GM20000 (cell line): ENCODE measurements at places on chromosomes 16 and 17.
A peak's percentile ranks its signal among the peaks of the same experiment; 100 is the strongest.

DNA sequence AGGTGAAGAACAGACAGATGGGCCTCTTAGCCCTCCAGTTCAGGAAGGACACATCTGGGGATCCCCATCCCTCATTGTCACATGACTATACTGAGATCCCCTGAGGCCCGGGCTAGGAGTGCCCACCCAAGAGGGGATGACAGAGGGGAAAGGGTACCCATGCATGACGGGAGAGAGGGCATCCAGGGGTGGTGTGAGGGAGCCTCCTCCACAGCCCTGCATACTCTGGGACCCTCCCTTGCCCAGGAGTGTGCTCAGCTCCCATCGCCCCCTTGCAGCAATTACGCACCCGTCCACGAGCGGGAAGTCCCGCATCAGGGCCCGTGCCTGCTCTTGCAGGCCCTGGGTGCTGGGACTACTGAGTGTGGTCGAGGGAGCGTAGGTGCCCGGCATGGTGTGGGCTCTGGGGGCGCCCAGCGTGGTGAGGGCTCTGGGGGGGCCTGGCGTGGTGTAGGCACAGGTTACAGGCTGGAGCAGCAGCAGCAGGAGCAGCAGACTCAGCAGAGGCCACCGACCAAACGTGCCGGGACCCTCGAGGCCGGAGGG is 6.5 kb downstream of the DPEP2 start:
- DNase-seq = no peak

GRCh38 chr16:12664164-12664733 is 139.4 kb downstream of the CPPED1 start:
- no peak for DNase-seq

- no peak for DNase-seq
Measured at GRCh38 chr17:78828470-78829185, 12.0 kb downstream of the USP36 start.

- DNase-seq = no peak
Measured at GRCh38 chr16:83005653-83006160, 378.9 kb downstream of the CDH13 start.

DNA sequence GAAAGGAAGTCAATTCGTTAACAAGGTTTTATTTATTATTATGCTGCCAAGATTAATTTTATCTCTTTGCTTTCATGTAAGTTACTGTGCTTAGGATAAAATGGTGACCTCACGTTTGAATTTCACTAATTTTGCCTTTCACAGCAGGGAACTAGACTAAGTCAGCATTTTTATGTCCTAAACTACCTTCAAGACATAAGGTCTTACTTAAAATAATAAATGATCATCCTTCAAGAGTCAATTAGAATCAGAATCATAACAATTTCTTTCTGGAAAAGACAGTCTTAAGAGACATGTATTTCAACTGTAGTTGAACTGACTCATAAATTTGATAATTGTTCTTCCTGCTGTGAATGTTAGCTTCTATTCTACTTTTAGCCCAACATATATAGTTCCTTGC is 893.8 kb downstream of the KCNJ2 start:
- DNase-seq = no peak

GRCh38 chr16:67943619-67944504 is at the start of gene LCAT:
TSS of gene LCAT (minus strand) at chr16:67944120. CDS start at chr16:67944101, 19 bp downstream.
- DNase-seq = no peak

- DNase-seq = no peak
Measured at GRCh38 chr17:57910462-57911420, 44.5 kb downstream of the CUEDC1 start.

DNA sequence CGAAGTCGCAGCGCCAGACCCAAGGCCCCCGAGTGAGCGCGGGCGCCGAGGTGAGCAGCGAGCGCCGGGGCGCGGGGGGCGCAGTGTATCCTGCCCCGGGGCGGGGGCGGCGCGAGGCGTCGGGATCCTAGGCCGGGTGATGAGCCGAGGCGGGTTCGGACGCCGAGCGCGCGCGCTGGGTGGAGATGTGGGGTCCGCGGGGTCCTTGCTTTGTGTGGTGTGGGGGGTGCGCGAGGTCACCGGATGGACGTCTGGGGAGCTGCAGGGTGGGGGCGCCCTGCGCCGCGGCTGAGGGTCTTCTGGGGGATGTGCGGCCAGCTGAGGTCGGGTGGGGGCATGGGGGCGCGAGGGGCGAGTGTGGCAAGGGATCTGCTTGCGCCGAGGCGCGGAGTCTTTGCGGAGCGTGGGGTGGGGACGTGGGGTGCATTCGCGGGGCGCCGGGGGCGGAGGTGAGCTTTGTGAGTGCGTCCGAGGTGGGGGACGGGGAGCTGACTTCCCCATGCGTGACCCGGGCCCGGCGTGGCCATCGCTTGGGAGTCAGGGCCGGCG is 560 bp downstream of the RAI1 start:
- DNase-seq = peak; percentile 73

- no peak for DNase-seq
Measured at GRCh38 chr16:2952679-2953078, 11.4 kb upstream of the KREMEN2 start.

- DNase-seq = no peak
Measured at GRCh38 chr16:87806641-87807546, 41.1 kb upstream of the KLHDC4 start.

DNA sequence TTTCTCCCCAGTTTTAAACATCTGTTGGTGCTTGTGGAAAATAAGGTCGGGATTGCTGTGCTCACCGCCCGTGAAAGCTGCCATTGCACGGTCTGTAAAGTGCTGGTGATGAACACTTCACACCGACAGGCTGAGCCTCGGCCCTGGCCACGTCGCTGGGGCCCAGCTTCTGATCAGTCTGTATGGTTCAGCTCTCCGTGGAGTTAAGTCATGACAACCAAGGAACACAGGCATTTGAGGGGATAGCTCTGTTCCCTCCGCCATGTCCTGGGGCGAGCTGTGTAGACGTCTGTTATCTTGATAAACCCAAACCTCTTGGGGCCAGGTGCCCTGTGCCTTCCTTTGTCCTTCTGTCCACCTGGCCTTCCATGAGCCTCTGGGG is 110.6 kb downstream of the METRNL start:
- no peak for DNase-seq

GRCh38 chr16:19361587-19361986 is 56.1 kb upstream of the TMC5 start:
- DNase-seq = no peak

DNA sequence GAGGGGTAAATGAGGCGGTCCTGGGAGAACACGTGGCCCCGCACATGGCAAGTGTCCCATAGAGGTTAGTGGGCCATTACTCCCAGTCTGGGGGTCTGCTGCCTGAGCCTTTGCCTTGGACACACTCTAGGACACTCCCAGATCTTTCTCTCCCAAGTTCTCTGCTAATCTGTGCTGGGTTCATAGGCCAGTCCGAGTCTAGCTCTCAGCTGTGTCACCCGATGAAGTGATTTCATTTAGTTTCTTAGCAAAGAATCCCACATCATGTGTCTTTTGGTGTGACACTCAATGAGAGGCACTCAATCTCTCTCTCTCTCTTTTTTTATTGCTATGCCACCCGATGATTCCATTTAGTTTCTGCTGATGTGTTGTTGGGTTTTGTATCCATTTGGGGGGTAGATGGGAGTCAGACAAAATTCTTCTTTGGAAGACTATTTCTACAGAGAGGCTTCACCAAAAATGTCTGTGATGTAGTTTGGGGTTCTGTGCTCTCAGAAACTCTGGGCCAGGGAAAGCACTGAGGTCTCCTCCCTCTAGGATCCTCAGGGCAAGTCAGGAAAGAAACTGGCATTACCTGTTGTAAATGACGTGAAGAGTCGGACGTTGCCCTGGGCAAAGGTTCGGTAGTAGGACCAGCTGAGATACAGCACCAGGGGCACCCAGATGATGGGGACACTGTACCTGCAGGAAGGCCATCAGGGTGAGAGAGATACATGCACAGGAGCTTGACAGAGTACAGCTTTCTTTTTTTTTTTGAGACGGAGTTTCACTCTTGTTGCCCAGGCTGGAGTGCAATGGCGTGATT is 25.2 kb upstream of the MLKL start:
- DNase-seq = no peak

DNA sequence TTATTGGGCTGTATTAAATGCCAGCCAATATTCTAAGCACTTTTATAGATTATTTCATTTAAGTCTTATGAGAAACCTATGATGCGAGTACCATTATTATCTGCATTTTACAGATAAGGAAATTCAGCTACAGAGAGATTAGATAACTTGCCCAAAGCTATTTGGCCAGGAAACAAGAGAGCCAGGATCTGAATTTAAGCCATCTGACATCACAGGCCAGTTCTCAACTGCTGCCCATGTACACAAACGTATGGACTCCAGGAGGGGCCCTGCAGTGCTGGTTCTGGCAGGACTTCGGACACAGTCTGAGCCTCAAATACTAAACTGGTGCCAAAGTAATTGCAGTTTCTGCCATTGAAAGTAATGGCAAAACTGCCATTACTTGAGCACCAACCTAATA is 40.2 kb downstream of the CPPED1 start:
- no peak for DNase-seq

DNA sequence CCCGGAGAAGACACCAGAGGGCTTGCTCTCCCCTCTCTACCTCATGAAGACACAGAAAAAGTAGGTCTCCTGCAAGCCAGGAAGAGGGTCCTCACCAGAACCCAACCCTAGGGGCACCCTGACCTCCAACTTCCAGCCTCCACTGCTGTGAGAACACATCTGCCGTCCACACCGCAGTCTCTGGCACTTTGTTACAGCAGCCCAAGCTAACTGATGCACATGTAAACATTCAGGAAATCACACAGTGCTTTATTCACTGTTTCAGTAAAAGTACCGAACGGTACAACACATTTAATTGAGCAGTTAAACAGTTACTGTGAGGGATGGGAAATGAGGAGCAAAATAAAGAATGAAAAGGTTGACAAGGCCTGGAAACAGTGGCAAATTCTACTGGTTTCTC is 18.3 kb downstream of the FANCA start:
- no peak for DNase-seq

DNA sequence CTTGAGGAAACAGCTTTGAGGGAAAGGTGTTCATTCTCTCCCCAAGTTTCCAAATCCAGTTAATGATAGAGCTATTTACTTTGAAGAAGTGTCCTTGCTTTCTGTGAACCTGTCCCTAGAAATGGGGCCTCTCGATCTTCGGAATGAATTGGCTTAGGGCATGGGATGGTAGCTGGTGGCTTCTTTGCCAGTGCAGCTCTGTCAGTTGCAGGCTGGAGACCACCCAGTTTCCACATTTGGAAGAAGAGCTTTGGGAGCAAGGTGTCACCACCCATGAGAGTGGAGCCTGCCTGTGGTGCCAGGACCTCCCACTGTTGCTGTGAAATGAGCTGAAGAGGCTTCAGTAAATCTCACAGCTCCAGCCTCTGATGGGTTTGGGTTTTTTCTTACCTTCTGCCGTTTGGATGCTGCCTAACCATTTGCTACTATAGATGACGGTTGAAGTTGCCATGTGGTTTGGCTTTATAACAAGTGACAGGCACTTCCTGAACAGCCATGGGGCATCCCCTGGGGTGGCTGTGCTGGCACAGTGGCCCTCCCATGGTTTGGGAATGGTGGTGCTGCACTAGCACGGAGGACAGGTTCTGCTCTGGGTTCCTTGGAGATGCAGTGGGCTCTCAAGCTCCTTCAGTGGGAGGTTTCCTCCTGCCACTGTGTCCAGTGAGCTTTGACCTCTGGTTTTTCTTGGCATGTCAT is 19.5 kb upstream of the SLC5A10 start:
- no peak for DNase-seq

GRCh38 chr17:82077617-82078358 is 12.2 kb upstream of the DUS1L start:
- no peak for DNase-seq

GRCh38 chr17:78672005-78672404 is 94.8 kb upstream of the DNAH17 start:
- DNase-seq = no peak

- no peak for DNase-seq
Measured at GRCh38 chr16:86300746-86301481, 209.4 kb upstream of the FOXF1 start.

- no peak for DNase-seq
Measured at GRCh38 chr16:8611886-8612600, 9.5 kb upstream of the METTL22 start.

DNA sequence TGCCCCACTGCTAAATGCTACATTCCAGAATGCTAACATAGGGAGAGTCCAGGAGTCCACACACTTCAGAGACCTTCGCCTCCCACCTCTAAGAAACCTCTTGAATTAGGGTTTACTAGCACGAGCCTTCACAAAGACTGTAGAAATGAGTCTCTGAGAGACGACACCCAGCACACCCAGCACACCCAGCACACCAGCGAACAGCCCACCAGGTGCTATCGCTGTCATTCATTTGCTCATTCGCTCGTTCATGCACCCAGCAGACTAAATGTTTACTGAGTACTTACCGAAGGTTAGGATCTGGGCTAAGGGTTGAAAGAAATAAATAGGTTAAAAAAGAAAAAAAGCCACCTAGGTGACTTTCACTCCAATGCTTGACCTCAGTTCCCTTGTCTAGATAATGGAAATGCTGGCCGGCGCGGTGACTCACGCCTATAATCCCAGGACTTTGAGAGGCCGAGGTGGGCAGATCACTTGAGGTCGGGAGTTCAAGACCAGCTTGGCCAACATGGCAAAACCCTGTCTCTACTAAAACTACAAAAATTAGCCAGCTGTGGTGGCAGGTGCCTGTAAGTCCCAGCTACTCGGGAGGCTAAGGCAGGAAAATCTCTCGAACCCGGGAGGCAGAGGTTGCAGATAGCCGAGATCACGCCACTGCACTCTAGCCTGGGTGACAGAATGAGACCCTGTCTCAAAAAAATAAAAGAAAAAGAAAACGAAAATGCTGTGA is 100.8 kb downstream of the ADCY9 start:
- DNase-seq = no peak

- no peak for DNase-seq
Measured at GRCh38 chr17:30950189-30950588, 20.6 kb upstream of the RNF135 start.

GRCh38 chr17:44829523-44830358 is at the start of gene GJC1:
TSS of gene GJC1 (minus strand) at chr17:44830287. CDS start at chr17:44805817, 24,470 bp downstream.
- peak; percentile 77 for DNase-seq

DNA sequence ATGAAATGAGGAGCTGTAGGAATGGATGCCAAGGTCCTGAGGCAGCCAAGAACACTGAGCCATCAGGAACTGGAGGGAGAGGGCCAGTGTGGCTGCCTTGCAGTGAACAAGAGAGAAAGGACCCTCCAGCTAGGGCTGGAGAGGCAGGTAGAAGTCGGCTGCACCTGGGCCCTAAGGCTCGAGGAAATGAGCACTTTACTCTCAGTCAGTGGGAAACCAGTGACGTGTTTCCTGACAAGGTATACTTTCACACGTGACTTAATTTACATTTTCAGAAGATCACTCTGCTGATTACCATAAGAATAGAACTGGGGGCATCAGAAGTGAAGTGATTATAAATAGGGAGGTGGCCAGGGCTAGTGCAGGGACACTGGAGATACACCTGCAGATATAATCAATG is 115.2 kb downstream of the C17orf67 start:
- DNase-seq = no peak

- DNase-seq = no peak
Measured at GRCh38 chr17:15109608-15110007, 155.5 kb downstream of the PMP22 start.

GRCh38 chr16:26688105-26688504 is 378.6 kb upstream of the C16orf82 start:
- no peak for DNase-seq

- DNase-seq = peak; percentile 71
Measured at GRCh38 chr17:65198653-65199382, 61.6 kb downstream of the RGS9 start.

GRCh38 chr17:60675997-60676396 is 1.7 kb upstream of the BCAS3 start:
- DNase-seq = no peak
